ENCODE measurements at places on chromosomes 6 and 20.

- no peak for DNase-seq
These were observed 111.6 kb downstream of the TINAG start for GRCh38 chr6:54419885-54420284.

DNA sequence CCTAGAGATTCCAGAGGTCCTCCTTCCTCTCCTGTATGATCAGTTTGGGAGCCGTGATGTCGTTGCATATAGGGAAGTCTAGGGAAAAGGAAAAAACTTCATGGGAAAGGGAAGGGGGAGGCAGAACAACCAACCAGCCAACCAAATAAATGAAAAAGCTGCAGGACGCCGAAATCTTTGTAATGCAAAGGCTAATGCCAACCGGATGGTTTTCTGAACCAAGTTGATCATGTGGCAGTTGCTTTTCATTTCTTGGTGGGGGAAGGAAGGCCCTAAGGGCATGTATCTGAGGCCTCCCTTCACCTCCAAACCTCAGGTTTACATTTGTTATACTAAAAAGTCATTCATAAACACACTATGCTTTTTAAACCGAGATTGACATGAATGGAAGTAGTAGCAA, 167.2 kb downstream of the ARID1B start:
- no peak for DNase-seq

GRCh38 chr6:86707545-86708120, 229.7 kb upstream of the HTR1E start:
- DNase-seq = no peak

DNA sequence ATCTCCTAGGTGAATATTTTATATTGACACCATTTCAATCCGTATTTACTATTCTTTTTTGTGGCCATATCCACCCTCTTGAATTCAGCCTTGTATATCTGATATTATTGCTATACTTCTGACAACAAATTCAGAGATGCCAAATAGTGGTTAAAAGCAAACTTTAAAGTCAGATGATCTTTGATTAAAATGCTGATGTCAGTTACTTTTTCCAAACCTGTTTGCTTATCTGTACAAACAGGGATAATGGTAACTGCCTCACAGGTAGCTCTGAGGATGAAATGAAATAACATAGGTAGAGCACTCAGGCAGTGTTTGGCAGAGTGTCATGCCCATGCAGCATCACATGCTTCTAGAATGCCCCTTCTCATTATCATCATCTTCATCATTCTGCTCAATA, 19.2 kb downstream of the PPIL6 start:
- DNase-seq = no peak

DNA sequence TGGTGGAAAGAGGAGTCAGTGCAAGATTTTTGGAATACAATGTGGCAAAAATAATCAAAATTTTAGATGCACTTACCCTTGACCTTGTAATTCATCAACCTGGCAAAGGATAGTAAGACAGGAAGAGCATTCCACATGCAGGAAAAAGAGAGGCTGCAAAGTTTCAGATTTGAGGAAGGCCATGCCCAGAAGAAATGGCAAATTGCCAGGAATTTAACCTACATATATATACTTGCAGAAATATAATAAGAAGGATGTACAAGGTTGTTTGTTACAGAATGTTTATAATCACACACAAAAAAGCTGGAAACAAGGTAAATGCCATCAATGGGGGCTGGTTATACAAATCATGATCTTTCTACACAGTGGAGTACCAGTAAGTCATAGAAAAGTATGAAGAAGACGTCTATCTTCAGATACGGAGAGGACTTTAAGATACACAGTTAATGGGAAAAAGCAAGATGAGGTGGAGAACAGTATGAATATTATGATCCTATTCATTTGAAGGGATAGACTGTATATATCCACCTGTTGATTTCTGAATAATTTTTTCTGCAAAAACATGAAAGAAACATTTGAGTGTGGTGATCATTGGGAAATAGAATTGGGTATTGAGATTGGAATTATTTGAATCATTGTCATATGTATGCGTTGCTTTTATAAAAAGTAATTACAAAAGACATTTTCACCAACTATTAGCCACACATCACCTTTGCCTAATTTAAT, 253.8 kb downstream of the TBC1D7 start:
- DNase-seq = no peak

DNA sequence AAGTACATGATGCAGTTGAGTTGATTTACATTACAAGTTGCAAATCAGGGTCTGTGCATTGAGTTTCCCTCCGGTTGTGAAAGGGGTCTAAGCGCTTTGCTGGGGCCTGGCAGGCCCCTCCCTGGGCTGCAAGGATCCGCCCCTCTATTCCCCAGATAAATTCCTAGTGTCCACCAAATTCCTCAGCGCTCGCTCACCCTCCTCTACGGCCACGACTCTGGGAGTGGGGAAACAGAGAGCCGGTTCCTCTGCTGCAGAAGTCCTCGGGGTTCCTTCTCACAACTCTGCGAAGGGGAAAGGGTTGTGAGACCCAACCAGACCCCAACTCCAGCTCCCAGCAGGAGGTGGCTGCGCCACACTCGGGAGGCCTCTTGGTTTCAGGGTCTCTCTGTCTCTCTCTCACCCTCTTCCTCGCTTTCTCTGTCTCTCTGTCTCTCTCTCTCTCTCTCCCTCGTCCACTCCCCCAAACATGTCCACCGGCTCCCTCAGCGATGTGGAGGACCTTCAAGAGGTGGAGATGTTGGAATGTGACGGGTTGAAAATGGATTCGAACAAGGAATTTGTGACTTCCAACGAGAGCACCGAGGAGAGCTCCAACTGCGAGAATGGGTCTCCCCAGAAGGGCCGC, at the start of gene TCF21:
Gene TCF21, plus strand, starts transcription at position 185 of the 628 bp plus-strand sequence. Its CDS starts 285 bp downstream, at position 470.
- peak; percentile 72 for DNase-seq

- no peak for DNase-seq
These were observed 112.4 kb upstream of the ZNF217 start for GRCh38 chr20:53706008-53706465.

- DNase-seq = no peak
These were observed 113.9 kb upstream of the PRSS16 start for GRCh38 chr6:27133281-27134227.

GRCh38 chr6:123638865-123639264, 2.1 kb upstream of the TRDN start:
- DNase-seq = no peak

DNA sequence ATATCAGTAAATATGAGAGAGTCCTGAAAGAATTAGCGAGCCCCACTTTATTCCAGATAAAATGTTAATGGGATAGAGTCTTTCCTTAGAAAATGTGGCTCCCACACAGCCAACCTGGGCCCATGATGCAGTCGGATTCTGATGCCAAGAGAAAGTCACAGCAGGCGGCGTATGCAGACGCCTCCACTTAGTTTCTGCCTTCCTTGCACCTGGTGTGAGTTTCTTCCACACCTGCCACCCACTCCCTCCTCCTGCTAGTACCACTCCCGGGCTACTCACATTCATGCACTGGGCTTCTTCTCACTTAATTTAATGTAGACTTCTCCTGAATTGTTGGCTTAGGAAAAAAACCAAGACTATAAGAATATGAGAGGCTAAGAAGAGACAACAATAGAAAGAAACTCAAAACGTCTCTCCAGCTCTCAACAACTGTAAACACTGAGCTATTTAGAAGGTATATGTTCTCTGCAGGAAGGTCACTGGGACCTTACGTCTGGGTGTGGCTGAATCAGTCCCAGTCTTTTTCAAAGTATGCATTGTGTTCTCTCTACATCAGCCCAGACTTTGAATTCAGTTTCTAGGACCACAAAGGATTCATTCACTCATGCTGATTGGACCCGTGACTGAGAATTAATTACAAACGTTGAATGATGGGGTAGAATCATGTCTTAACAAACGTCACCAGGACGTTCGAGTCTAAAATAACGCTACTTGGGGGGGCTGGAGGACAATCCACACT, 70.4 kb downstream of the GCNT2 start:
- no peak for DNase-seq

GRCh38 chr20:26167499-26167898, 470.8 kb upstream of the ZNF337 start:
- DNase-seq = no peak

DNA sequence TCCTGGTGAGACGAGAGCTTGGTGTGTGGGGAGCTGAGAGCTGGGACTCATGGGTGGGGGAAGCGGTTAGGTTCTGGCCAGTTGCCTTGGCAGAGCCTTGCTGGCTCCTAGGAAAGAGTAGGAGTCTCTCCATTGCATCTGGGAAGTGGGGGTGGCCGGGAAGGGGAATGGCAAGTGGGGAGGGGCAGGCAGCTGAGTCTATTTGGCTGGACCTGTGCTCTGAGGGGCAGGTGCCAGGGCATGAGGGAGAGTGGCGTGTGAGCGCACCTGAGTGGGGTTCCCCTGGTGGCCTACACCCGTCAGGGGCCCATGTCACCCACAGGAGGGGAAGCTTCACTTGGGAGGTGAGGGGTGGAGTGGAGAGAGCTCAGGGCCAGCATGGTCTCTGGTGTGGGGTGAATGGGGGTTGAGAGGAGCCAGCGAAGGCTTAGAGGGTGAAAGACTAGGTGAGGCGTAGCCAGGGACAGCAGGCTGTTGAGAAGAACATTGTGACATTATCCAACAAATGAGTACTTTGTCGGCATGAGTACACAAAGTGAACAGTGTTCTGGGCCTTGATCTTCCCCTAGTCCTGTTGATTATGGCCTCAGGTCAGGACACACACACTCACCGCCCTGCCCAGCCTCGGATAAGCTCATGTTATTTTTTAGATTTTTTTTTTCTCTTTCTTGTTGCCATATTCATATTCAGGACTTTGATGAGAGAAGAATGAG, 59.8 kb downstream of the FAM120B start:
- no peak for DNase-seq

DNA sequence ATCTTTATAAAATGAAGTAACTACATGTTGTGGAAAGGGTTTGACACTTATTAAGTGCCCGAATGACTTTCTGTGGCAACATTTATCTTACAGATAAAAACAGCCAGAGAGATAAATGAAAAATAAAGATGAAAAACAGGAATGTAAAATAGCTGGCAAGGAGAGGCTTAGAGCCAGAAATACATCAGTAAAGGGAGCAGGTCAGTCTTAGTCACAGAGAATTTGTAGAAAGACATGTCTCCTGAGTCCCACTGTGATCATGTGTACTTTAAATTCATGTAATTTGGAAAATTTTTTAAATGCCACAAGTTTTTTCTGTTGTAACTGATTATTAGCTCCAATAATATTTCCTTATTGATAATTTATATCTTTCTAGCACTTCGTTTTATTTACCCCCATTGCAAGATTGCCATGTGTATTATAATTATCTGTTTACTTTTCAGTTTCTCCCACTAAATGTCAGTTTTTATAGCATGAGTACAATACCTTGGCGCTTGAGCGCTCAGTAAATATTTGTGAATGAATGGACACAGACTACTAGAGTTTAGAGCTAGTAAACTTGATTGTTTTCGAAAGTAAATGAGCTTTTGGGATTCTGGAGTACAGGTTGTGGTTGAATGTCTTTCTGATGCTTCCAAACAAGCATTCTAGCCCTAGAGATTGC, 15.2 kb downstream of the TAB2 start:
- no peak for DNase-seq

GRCh38 chr6:27251112-27251605, 3.7 kb downstream of the PRSS16 start:
- peak; percentile 75 for DNase-seq

GRCh38 chr20:15345287-15345686, 1007.9 kb upstream of the FLRT3 start:
- DNase-seq = no peak

DNA sequence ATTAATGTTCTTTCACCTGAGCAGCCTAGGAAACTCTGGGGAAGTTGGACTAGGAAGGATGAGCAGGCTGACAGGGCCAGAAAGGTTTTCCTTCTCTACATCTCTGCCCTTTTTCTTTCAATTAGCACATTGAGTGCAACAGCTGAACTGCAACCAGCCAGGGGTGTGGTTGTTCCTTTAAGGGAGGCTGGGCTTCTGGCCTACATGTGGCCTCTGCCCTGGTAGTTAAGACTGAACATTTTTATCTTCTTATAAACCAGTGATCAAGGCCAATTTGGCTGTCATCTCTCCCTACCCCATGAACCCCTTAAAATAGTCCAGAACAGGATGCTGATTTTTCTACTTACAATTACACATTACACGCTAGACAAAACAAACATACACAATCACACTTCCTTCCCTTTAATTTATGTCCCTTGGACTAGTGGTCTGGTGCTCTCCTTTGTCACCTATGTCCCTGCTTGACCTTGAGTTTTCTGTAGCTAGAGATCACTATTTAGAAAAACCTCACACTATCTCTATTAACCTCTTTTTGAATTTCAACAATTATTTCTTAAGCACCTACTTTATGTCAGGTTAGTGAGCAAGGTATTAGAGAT, 60.3 kb downstream of the RNF217 start:
- no peak for DNase-seq

DNA sequence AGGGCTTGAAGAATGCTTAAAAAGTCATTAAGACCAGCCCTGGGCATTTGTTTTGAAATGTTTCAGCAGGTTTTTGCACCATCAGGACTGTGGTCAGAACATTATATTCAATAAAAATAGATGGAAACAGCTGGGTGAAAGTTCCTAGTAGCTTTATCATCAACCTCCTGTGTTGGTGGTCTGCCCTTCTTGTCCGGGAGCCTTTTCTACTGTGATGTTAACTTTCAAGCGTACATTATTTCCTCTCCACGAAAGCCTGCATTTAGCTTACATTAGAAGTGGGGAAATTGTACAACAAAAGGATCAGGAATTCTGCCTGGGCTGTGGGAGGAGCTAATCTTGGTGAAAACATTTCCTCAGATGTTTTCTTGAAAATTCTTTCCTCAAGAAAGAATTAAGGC, 71.1 kb downstream of the LAMA4 start:
- DNase-seq = no peak

DNA sequence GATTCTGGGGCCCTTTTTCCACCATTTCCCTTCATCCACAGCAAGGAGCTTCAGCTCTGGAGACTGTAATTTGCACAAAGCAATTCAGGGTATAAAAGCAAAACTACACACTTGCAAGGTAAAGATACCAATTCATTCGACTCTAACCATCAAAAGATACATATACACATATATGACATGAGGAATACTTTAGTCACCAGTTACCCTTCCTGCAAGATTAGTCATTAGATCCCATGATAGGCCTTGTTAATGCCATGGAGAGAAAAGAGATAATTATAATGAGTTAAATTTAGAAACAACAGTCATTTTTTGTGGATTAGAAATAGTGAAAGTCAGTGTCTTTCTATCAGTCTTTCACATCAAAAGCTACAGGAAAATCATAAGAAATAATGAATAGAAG, 204.2 kb downstream of the KCNQ5 start:
- no peak for DNase-seq

- DNase-seq = no peak
These were observed 573 bp downstream of the SNX3 start for GRCh38 chr6:108260126-108260808.

DNA sequence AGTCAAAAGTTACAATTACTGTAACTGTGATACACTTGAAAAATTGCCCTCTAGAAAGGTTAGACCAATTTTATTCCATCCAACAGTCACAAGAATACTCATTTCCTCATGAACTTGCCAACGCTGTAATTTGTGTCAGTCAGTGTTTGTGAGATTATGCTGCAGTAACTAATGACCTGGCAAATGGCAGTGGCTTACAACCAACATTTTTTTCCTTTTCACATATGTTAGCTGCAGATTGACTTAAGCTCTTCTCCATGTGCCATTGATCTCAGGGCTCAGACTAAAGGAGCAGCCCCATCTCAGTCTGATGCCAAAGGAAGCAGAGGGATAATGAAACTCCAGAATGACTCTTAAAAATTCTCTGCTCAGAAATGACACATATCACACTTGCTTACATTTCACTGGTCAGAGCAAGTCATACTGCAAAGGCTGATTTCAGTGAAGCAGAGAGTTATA, 92.3 kb upstream of the ELOVL5 start:
- no peak for DNase-seq

GRCh38 chr20:40467067-40467466, 222.0 kb downstream of the MAFB start:
- DNase-seq = no peak

- no peak for DNase-seq
These were observed 231.2 kb upstream of the PMEPA1 start for GRCh38 chr20:57940868-57941522.
